ENCODE measurements at places on chromosomes 4 and X. TPM values are rescaled to one million over a fixed set of nuclear protein-coding genes. Genes with fewer than 3 reads are reported as not detected.

Gene SPOCK3
- total RNA-seq = not detected

GRCh38 chrX:120036704-120037103 lies 40.8 kb downstream of the RHOXF2B start:
- DNase-seq = no peak

DNA sequence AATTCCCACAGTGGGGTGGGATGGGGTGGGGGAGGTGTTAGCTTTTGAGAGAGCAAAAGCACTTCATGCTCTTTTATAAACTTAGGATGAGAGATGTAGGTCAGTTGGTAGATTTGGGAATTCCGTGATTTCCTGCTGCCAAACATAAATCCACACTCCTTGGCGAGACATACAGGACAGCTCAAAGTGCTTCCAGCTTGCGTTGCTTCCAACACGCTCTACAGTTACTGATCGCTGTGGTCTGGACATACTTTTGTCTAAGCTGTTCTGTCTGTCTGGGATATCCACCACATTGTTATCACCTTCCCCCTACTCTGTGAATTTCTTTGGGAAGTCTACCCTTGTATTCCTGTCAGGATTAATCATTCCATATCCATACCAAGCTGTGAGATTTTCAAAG lies 117.5 kb downstream of the RAPGEF2 start:
- no peak for DNase-seq

DNA sequence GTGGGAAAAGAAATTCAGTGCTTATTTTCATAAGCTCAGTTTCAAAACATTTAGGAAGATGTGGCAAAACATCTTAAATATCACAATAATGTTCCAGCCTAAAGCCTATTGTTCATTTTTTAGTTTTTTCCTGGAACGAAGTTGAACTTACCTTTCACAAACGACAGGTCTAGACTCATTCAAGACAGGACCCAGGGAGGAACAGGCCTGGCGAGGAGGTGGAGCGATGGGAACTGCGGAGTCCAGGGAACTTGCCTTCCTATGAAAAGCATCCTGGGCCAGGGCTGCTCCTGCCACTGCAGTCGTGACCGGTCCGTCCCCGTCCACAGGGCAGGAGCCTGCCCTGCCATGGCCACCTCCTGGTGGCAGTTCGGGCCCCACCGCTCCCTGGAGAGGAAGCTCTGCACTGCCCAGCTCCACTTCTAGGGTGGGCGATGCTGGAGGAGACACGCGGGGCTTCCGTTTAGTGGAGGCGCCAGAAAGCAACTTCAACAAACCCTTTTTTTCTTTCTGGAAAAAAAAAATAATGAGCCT lies 96.7 kb upstream of the CBR4 start:
- DNase-seq = no peak

Gene HS6ST2
- not detected for total RNA-seq

DNA sequence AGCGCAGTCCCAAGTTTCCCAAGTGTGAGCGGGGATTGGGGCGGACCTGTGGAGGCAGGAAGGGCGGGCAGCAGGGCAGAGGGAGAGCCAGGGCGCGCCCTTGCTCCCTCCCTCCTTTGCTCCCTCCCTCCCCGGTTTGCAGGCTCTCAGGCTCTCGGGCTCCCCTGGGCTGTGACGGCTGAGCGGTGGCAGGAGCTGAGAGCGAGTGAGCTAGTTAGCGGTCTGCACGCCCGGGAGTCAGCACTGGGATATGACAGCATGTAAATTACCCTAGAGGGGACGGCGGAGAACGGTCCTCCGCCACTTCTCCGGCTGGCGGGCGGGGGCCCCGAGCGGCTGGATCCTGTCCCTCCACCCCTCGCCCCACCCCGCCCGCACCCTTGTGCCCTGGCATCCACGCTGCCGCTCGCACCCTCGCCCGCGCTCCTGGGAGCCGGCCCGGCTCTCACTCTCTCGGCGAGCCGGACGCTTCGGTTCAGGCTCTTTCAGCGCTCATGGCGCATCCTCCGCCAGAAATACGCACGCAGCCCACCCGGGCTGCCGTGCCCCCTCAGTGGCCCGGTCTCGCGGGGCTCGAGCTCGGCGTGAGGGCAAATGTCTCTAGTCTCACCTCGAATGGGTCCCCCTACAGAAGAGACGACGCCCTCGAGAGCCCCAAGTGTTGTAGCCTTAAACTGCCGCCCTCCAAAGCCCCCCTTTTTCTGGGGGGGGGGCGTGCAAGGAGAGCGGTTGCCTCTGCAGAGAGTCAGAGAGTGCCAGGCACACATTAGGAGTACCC lies at the start of gene TSC22D3:
Gene TSC22D3 (minus strand): TSS at position 54 of the 778 bp plus-strand sequence. CDS start 368 bp downstream, outside the sequence.
- peak; percentile 61 for DNase-seq

Gene HS3ST1
- not detected for total RNA-seq

- no peak for DNase-seq
Observed at GRCh38 chr4:142705820-142706219, 140.3 kb downstream of the INPP4B start.

Gene CT45A5
- total RNA-seq = not detected

GRCh38 chr4:2787230-2788100 lies 5.4 kb upstream of the SH3BP2 start:
- DNase-seq = no peak

DNA sequence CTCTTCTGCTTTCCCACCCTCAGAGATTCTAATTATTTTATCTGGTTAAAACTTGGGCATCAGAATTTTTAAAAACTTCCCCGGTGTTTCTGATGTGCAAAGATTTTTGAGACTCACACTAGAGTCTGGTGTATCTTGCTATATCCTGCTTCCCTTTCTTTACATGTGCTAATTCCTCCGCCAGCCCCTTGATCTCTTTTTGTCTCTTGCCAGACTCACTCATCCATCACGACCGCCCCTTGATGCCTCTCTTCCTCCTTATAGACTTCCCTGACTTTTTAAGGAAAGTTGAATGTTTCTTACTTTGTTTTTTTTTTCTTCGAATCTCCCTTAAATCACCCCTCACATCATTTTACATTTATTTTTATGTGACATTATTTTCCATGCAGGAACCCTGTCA lies 274.9 kb upstream of the PITX2 start:
- no peak for DNase-seq

Gene IL2
- not detected for total RNA-seq

- peak; percentile 32 for DNase-seq
Observed at GRCh38 chrX:45196701-45197100, 4.0 kb downstream of the DIPK2B start.

DNA sequence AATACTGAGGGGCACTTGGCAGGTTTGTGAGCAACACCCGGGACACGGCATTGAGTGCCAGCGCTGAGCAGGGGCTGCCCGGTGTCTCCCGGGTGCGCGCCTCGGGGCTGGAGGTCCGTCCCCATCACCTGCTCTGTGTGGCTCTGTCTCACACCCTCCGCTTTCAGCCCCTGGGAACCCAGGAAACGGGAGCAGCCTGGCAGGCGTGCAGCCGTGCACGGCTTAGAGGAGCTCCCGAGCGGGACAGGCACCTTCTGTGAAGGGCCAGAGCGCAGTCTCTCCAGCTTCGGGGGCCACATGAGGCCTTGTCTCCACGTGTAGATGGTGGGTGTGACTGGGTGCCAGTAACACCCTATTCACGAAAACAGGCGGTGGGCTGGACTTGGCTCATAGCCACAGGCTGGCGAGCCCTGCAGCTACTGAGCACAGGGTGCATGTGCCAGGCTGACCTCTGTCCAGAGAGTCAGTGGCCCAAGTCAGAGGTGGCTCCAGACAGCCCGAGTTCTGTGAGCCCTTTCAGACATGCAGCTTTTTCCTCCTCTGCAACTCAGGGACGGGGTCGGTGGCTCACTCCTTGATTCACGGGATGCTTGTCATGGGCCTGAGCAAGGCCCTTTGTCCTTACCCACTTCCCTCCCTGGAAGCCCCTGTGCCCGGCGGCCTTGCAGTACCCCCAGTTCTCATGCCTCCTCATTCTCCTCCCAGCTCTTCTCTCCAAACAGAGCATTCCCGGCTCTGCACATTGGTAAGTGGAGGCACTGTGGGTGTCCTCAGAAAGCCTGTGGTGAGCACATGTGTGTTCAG lies 23.5 kb downstream of the UVSSA start:
- no peak for DNase-seq

GRCh38 chrX:136275553-136275952 lies 24.4 kb upstream of the MAP7D3 start:
- DNase-seq = no peak

DNA sequence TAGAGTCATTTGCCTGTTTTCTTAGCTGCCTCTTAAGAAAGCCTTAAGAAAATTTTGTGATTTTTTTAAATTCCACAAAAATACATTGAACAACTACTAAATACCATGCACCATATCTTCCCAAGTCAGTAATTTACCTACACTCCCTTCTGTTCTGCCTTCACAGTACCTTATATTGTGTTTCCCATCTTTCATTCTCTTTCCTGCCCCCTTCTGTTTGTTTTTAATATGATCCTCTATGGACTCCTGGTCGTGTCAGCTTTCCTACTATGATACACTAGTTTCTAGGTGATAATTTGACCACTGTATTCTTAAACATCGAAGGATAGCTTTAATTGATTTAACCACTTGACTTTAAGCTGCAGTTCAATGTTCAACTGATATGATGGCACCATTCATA lies 297.7 kb upstream of the HAND2 start:
- no peak for DNase-seq

DNA sequence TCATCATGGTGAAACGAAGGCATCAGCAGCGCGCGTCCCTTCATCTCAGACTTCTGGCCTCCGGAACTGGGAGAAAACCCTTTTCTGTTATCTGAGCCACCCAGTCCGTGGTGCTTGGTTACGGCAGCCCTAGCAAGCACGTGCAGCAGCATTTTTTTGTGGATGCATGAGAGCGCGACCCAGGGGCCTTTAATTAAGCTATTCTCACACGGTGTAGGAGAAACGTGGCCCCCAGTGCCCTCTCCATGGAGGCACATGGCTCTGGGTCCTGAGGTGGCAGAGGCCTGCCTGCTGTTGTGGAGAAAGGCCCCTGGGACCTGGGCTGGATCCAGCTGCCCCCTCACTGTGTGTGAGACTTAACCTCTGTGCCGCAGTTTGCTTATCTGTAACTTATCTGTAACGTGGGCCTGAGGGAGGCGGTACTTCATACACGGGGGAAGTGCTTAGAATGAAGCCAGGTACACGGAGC lies 9.5 kb downstream of the CLCN4 start:
- DNase-seq = no peak

DNA sequence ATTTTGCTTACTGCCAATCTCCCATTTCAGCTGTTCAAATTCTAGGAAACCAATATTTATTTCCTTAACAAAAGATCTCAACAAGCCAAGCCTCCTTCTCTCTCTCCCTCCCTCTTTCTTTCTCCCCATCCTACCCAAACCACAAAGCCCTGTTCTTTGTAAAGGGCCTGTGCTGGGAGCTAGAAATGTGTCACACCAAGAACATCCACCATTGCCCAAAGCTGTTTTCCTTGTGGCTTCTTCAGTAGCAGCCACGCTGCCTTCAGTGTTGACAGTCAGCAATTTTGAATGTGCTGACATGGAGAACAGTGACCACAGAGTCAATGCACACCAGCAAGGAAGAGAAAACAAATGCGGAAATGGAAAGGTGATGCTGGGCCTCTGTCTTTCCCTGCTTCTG lies 203.0 kb downstream of the MAML3 start:
- DNase-seq = peak; percentile 51

DNA sequence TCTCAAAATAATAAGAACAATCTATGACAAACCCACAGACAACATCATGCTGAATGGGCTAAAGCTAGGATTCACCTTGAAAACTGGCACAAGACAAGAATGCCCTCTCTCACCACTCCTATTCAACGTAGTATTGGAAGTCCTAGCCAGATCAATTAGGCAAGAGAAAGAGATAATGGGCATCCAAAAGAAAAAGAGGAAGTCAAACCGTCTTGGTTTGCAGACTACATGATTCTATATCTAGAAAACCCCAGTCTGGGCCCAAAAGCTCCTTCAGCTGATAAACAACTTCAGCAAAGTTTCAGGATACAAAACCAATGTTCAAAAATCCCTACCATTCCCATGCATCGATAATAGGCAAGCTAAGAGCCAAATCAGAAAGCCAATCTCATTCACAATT lies 59.0 kb downstream of the CHM start:
- DNase-seq = no peak

DNA sequence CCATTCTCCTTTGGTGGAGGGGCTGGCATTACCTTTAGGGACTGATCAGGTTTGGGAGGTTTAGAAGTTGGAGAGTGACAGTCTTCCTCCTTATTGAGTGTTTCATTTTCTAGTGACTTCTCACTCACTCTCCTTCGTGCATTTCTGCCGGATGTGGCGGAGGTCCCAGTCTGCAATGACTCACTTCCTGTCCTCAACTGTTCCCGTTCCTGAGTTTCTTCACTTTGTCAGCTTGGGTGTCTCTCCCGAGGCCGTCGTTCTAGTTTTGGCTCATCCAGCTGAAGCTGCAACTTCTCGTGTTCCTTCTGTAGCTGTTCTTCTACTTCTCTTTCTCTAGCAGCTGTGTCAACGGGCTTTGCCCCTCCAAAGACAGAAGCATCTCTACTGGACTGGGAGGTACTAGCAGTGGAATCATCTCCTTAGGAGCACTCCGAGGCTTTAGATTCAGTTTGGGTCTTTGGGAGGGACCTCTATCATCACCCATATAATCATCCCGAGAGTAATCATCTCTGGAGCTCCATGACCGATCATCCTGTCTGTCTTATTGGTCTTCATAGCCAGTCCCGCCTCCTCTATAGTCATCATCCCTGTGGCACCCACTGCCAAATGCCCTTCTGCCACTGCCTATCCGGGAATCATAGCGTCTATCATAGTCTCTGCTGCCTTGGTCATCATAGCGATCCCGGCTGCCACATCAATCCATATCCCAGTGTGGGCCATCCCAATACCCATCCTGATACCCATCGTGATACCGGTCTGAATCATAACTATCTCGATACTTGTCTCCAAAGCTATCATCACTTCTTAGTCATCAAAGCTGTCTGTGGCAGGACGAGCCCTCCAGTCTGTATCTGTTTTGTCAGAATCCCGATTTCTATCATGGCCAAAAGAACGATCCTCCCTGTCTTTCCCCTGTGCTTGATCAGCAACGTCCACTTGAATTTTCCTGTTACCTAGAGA lies 35.3 kb upstream of the VSIG4 start:
- no peak for DNase-seq

DNA sequence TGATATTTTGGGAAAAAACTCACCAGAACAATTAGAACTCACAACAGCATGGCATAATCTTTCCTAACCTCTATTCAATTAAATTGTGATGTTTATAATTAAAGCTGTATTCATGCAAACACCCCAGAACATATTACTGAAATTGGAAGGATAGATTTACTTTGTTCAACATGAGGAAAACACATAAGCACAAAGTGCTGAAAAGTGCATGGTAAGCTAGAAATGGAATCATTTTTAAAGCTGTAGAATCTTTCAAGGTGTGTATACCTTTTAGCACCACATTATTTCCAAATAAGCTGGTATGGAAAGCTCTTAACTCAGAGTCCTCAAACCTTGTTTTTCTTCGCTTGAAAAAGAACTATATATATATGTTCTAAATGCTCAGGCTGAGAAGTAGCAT lies 90.8 kb upstream of the NAP1L5 start:
- DNase-seq = no peak

Gene FANCB
- total RNA-seq = 8.7 TPM

DNA sequence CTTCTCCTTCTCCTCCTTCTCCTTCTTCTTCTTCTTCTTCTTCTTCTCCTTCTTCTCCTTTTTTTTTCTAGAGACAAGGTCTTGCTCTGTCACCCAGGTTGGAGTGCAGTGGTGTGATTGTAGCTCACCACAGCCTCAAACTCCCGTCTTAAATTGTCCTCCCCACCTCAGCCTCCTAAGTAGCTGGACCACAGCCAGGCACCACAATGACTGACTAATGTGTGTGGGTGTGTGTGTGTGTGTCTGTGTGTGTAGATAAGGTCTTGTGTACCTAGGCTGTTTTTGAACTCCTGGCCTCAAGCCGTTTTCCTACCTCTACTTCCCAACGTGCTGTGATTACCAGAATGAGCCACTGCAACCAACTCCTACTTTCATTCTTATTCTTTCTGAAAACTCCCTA lies 390.9 kb downstream of the ADAM29 start:
- DNase-seq = no peak

Gene NWD2
- not detected for total RNA-seq

- no peak for DNase-seq
Observed at GRCh38 chrX:85004255-85004654, 578 bp downstream of the APOOL start.
